ENCODE measurements at places on chromosomes 12 and 14.

GRCh38 chr12:31860401-31860800 lies 98.8 kb upstream of the RESF1 start:
- DNase-seq, result no peak

DNA sequence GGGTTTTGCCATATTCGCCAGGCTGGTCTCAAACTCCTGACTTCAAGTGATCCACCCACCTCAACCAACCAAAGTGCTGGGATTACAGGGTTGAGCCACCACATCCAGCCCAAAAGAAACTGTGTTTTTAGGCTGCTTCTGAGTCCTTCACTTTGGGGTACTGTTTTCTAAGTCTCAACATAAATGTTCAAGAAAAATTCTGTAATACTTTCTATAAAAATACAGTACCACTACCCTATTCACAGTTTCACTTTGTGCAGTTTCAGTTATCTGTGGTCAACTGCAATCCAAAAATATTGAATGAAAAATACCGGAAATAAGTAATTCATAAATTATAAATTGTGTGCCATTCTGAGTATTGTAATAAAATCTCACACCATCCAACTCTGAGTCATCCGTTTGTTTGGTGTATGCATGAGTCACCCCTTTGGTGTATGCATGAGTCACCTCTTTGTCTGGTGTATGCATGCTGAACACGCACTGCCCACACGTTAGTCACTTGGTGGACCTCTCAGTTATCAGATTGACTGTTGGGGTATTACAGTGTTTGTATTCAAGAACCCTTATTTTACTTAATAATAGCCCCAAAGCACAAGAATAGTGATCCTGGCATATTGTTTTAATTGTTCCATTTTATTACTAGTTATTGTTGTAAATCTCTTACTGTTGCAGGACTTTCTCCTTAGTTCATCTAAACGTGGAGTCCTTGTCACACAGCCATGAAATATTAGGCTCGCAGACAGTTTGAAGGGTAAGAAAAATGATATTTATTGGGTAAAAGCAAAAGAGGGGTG lies 190.2 kb downstream of the FSCB start:
- DNase-seq, result no peak

- DNase-seq, result no peak
These were observed 15.4 kb upstream of the KRT83 start for GRCh38 chr12:52336641-52337040.

GRCh38 chr14:77848031-77848430 lies 48.1 kb downstream of the ADCK1 start:
- DNase-seq, result no peak

- no peak for DNase-seq
These were observed 14.3 kb upstream of the NXPH4 start for GRCh38 chr12:57202321-57202720.

- no peak for DNase-seq
These were observed 746 bp upstream of the DUSP16 start for GRCh38 chr12:12563290-12563928.

- no peak for DNase-seq
These were observed 120.7 kb downstream of the CRACR2A start for GRCh38 chr12:3632256-3632655.

DNA sequence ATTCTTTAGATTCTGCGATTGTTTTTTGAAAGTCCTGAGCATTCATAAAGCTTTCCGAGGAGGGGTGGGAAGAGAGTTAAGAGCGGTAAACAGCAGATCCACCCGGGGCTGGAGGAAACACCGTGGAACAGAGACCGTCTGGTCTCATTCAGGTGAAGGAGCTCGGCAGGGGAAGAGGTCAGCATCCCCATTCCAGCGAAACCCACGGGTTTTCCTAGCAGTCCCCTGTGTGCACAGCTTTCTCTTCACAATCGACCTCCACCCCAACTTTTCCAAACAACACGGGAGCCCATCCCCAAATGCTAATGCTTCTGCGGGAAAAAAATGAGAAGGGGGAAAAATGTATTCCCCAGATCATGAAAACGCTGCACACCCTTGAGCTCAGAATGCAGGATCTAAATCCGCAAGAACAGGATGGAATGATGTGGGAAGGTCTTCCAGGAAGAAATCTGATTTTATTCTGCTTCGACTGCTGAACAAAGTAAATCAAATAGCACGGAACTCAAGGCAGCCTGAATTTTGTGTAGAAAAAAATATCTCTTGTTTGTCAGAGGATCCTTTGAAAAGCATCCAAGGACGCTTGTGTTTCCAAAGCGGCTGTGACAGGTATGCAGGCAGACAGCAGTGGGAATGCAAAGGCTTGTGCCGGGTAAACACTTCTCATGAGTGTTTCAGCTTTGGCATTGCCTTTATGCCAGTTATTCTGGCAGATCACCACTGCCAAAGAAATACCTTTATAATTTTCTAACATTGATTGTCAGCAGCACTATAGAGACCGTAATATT lies 128.8 kb downstream of the NDUFA12 start:
- no peak for DNase-seq

DNA sequence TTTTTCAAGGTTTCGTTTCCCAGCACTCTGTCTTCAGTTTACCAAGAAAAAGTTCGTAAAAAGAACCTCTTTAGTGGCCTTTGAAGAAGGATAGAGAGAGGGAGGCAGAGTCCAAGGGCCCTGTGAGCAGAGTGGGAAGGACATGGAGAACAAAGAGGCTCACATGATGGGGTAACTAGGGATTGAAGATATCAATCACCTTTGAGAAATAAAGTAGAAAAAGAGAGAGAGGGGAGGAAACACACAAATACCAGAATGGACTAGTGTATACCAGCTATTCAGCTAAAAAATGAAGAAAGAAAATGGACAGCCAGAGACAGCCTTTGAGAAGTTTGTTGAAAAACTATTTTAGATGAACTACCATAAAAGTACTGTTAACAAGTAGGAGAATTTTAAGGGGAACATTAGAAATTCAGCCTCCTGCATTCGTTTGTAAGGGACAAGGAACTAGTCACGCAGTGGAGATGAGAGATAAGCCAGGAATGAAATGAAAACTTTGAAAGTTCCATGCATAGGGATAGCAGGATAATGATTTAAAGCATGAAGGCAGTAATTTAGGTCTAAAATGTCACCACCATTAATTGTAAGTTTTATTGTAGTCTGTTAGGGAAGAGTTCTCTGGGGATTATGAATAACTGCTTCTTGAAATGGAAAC lies 82.1 kb downstream of the SPTSSA start:
- no peak for DNase-seq

GRCh38 chr12:26736563-26737486 lies 96.2 kb downstream of the ITPR2 start:
- no peak for DNase-seq

Measured in NCI-H187 (cell line).